Right atrium auricular region (tissue), 2 donors: ENCODE measurements at places on chromosomes 1 and 21.

- DNase-seq: no peak
Measured at GRCh38 chr1:221072214-221072613, 193.0 kb downstream of the HLX start.

- no peak for DNase-seq
Measured at GRCh38 chr1:16152481-16153087, 3.3 kb downstream of the EPHA2 start.

DNA sequence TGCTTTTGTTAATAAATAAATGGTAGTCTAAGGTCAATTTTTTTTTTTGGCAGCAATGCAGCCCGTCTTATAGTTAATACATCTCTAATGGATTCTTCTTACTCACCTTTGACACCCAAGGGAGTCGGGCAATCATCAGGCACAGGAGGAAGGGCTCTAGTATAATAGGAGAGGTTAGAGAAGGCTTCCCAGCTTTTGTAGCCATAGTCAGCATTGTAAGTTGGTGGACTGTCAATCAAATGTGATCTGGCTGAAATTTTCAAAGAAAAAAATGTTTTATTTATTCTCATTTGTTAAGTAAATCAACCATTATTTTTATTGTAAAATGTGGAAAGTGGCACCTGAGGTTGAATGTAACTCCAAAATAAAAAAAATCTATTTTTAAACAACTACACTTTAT is 2.1 kb downstream of the PTGS2 start:
- no peak for DNase-seq

GRCh38 chr21:43988506-43989230 is 23.4 kb upstream of the TRAPPC10 start:
- DNase-seq: no peak

- no peak for DNase-seq
Measured at GRCh38 chr1:180424848-180425457, 77.4 kb downstream of the ACBD6 start.

GRCh38 chr1:198179556-198179981 is 22.8 kb downstream of the NEK7 start:
- no peak for DNase-seq

GRCh38 chr1:7869136-7869920 is 16.5 kb upstream of the UTS2 start:
- DNase-seq: no peak

- DNase-seq: no peak
Measured at GRCh38 chr21:41010101-41010435, 157.9 kb upstream of the BACE2 start.

- no peak for DNase-seq
Measured at GRCh38 chr1:7006996-7007871, 222.0 kb downstream of the CAMTA1 start.

- no peak for DNase-seq
Measured at GRCh38 chr1:98849969-98850636, 154.6 kb downstream of the PLPPR5 start.

DNA sequence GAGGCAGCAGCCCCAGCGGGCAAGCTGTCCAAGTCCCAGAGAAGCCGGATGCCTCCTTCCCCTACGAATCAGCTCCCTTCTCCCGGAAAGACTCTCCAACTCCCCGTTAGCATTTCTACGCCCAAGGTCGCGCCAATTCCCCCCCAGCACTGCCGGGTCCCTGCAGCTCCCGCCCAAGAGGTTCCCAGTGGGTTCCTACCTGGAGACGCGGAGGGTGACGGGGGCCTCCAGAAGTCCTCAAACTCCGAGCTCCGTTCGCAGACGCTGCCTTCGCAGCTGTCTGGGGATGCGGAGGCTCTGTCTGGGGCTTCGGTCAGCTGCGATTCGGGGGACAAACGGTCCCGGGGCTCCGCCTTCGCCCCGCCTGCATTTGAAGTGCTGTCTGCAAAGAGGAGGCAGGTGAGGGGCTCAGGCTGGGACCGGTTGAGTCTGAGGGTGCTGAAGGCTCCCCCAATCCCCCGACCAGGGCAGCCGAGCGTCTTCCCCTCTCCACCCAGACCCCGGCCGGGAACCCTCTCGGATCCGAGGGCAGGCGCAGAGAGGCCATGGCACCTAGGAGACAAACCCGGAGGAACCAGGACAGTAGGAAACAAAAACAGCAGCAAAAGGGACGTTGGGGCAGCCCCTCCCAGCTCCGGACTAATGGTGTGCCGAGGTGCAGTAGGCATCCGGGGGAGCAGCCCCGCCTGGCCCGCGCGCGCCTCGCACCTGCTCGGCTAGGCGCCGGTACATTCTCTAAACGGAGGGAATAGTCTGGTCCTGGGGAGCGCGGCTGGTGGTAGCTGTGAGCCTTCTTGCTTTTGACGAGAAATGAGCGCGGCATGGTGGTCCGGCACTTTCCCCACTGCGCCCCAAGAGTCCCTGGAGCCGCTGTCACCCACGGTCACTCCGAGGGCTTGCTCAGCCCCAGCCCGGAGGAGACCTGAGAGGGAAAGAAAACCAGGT is 3.8 kb downstream of the GFI1 start:
- DNase-seq: no peak

DNA sequence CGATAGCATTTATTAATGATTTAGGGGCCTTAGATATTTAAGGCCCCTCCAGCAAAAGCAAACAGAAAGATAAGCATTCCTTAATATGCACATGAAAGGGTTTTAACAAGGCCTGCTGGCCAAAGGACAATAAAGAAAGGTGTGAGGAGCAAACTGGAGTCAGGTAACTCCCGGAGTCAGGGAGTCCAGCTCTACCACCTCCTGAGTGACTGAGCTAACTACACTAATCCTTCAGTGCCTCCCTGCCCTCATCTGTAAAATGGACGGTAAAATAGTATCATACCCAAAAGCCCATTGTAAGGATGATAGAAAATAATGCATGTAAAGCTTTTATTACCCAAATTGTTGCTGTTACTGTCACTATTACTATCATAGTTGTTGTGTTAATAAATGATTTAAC is 161.7 kb downstream of the SIPA1L2 start:
- DNase-seq: no peak

- DNase-seq: no peak
Measured at GRCh38 chr1:92754719-92755050, 30.2 kb downstream of the EVI5 start.

DNA sequence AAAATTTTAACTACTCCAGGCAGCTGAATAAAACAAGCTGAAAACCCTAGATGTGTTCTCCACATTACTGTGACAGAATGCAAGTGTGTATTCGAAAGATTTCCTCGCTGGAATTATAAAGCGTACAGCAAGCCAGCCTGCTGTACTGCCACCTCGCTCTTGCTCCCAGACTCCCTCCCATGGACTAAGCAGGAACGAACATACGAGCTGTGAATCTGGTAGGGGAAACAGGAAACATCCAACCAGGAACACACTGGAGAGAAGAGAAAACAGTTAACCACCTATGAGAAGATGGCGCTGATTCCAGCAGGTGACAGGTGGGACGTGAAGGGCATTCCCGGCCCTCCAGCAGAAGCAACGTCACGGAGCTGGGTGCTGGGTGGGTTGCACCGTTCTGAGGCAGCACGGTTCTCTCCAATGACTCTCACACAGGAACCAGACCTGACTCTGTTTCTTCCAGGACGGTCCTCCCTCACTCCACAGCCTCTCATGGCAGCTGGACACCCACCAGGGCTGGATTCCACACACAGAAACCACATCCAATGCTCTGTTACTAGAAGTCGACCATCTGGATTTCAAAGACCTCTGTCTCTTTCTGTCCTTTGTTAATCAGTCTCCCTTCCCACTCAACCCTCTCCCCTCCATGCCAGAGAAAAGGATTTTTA is 219.2 kb downstream of the RERE start:
- peak; percentile 61 for DNase-seq
